AML-193 (cell line): ENCODE measurements at places on chromosomes 11 and 22.

- no peak for DNase-seq
Measured at GRCh38 chr11:36314434-36314767, 18.3 kb downstream of the PRR5L start.

GRCh38 chr11:27173545-27173944, 132.9 kb downstream of the BBOX1 start:
- DNase-seq: no peak

GRCh38 chr22:19717691-19718455, 3.6 kb downstream of the SEPTIN5 start:
- DNase-seq: peak; percentile 62

DNA sequence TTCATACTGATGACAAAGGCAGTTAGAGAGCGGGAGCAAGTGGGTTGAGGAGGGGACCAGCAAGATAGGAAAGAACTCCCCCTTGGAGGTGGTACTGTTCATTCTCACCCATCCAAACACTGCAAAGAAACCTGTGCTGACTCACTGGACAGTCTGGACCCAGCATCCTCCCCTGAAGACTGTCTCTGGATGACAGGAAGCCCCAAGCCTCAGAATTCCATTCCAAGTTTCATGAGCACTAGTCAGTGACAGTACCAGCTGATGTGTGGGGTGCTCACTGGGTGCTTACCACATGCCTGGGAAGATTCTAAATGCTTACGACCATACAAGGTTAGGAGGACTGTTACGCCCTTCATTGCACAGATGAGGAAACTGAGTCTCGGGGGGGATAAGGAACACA, 160.9 kb downstream of the IGLL1 start:
- DNase-seq: no peak

DNA sequence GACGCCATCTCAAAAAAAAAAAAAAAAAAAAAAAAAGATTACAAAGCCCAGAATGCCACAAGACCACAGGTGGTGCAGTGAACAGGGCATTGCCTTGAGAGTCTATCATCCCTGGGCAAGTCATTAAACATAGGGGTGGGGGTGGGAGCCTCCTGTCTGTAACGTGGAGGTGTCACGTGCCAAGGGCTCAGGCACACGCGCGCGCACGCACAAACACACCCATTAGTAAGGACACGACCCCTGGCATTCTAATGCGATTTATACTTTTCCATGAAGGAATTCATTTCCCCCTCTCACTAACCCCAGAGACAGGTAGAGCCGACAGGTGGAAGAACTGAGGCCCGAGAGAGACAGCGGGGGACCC, 5.8 kb upstream of the GCAT start:
- DNase-seq: no peak

DNA sequence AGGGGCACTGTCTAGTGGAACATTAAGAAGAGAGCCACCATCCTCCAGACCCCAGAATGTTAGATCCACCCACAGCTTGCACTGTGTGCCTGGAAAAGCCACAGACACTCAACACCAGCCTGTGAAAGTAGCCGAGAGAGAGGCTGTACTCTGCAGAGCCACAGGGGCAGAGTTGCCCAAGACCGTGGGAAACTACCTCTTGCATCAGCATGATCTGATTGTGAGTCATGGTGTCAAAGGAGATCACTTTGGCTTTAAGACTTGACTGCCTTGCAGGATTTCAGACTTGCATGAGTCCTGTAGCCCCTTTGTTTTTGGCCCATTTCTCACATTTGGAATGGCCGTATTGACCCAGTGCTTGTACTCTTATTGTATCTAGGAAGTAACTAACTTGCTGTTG, 115.9 kb upstream of the CCDC179 start:
- DNase-seq: peak; percentile 27

DNA sequence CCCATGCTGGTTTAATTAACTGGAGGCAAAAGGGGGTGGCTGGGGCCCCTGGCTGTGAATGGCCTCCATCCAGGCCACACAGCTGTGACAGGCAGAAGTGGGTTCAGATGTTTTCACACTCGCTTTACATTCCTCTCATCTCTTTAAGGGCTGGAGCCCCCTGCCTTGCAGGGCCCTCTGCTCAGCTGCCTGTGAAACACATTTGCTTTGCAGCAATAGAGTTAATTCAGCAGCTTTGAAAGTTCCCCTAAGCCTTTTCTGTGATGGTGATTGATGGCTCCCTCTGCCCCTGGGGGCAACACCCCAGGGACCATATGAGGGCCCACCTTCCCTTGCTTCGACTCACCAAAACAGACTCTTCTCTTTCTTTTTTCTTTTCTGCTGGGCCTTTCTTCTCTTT, 139.3 kb downstream of the FEZ1 start:
- no peak for DNase-seq

- DNase-seq: no peak
Measured at GRCh38 chr11:18706330-18707243, 8.0 kb downstream of the TMEM86A start.

DNA sequence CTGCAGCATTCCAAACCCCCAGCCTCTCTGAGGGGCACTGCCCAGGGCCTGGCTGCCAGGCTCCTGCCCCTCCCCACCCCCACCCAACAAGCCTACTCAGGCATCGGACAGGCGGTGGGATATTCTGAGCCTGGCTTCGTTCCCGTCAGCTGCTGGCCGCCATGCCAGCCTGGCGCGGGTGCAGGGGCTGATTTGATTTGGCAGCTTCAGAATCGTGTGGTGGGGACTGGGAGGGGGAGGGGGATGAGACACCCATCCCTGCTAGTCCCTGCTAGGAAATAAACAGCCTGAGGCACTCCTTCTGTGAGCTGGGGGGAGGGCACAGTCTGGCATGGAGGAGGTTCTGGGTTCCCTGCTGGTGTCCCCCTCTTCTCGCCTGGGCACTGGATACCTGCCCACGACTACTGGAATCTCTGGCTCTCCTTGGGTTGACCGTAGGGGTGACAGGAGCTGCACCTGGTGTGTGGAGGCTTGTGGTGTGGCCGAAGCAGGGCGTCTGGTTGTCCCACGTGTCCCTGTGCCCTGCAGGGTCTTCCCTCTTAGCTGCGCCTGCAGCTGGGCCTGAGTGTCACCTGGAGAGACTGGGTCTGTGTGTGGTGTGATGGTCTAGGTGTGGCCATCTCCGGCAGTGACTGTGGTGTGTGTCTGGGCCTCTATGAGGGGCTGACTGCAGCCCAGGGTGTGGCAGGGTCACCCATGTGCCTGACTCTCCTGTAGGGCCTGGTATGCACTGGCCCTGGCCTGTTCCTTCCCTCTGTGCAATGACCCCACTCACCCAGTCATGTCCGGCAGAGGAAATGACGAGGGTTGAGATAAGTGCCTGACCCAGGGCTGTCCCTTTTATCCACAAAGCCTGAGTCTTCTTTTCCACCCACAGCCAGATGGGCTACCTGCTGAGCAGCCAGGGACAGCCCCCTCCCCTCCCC, 42.2 kb downstream of the PDE2A start:
- no peak for DNase-seq

DNA sequence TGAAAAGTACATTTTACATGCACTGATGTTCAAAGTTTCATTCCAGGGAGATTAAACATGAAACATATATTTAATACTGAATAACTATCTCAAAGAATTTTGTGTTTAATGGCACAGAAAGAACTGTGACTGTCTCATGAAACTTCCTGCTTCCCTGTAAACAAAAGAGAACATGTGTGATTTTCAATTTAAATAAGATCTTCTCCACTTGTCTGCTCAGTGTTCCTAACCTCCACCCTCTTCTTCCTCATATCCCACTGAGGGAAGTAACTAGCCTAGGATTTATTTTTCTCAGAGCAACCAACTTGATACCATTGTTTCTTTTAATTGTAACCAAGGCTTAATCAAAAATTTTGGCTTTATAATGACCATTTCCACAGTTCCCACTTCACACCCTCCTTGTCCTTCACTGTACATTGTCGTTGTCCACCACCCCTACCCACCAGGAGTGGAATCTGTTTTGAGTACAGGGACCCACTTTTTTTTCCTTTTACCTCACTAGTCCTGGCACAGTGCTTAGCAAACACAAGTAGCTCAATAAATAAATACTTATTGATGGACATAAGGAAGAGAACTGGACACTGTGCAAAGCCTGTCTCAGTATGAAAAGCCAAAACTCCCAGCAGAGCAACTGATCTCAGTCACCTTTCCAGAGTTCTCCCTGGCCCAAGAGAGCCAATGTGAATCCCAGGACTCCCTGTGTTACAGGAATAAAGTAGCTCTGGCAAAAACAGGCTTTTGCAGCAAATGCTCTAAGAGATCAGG, 4.2 kb downstream of the CPSF7 start:
- no peak for DNase-seq

DNA sequence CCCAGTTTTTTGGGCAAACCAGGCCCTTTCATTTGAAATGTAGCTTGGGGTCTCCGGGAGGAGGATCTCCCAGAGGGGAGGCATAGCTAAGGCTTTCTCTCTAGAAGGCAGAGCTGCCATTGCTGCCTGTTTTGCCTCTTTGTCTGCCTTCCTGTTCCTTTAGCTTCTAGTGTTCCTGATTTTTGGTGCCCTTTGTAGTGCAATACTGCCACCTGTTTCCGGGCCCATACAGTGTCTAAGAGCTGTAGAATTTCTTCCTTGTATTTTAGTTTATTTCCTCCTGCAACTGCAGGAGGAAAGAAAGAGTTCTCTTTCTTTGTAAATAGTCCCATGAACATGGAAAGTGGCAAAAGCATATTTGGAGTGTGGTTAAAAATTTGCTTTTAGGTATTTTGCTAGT, 19.3 kb upstream of the GLYATL1 start:
- DNase-seq: peak; percentile 26

- no peak for DNase-seq
Measured at GRCh38 chr11:57379732-57380131, 1.2 kb downstream of the PRG3 start.

- no peak for DNase-seq
Measured at GRCh38 chr22:49724030-49724892, 103.4 kb downstream of the BRD1 start.

DNA sequence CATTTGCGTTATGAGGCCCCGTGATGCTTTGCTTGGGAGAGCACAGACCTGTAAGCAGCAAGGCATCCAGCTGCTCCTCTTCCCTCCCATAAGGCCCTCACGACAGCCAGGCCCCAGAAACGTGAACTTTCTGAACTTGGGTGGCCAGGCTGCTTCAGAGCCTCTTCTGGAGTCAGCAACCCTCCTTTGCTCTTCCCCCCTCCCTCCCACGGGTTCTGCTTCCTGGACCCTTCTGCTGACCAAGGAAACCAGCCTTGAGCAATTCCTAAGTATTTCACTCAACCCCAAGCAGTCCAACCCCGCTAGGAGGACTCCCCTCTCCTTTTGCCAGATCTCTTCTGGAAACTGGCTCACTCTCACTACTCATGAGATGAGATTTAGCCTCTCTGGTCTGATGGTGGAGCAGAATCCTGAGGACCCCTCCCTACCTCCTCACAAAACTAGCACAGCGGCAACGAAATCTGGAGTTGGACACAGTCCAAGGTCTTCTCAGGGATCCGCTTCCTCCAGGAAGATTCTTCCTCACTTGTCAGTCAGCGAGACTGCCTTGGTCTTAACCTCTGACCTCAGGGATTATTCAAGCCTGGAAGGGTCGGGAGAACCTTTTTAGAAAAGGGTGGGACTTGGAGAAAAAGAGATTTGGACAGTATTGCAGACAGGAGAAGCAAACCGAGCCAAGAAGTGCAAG, 86.2 kb downstream of the UBASH3B start:
- DNase-seq: peak; percentile 22

DNA sequence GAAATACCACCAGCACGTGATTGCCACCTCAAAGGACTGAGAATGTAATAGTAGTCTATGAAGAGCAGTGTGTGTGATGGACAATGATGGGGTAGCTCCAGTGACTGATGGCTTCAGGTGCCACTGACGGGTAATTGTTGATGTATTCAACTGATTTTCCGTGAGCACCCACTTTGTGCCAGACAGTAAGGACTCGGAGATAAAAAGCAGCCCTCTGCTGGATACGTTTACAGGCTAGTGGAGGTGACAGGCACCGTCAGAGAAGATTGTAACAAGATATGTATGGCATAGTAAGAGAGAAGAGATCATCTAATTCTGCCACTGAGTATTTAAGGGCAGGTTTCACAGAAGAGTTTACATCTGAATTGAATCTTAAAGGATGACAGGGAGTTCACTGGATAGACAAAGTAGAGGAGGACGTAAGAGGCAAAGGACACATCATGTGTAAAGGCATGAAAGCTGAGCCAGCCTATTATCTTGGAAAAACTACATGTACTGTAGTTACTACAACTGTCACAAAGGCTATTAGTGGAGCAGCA, 1.1 kb upstream of the ENTHD1 start:
- no peak for DNase-seq

- DNase-seq: no peak
Measured at GRCh38 chr11:77705195-77705875, 67.7 kb upstream of the CLNS1A start.

GRCh38 chr11:126420698-126421256, 65.3 kb downstream of the ST3GAL4 start:
- no peak for DNase-seq

- no peak for DNase-seq
Measured at GRCh38 chr11:23010790-23011335, 150.6 kb upstream of the CCDC179 start.

GRCh38 chr22:42174062-42174461, 43.5 kb upstream of the CYP2D6 start:
- DNase-seq: no peak

DNA sequence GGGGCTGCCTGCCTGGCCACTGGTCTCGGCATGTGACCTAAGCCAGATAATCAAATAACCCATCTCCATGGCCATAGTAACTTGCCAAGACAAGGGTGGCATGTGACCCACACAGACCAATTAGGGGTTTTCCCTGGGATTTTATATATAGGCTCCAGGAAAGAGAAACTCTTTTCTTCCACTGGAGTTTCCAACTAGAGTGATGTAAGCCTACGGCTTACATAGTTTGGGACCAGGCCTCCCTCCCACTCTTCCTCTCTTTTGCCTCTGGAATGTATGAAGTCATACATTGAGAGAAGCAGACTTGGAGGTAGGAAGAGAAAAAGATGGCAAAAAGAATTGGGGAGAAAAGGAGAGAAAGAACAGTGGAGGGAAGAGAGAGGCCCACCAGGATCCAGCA, 84.6 kb upstream of the LDLRAD3 start:
- DNase-seq: no peak

- no peak for DNase-seq
Measured at GRCh38 chr11:25535467-25536272, 796.3 kb upstream of the ANO3 start.

DNA sequence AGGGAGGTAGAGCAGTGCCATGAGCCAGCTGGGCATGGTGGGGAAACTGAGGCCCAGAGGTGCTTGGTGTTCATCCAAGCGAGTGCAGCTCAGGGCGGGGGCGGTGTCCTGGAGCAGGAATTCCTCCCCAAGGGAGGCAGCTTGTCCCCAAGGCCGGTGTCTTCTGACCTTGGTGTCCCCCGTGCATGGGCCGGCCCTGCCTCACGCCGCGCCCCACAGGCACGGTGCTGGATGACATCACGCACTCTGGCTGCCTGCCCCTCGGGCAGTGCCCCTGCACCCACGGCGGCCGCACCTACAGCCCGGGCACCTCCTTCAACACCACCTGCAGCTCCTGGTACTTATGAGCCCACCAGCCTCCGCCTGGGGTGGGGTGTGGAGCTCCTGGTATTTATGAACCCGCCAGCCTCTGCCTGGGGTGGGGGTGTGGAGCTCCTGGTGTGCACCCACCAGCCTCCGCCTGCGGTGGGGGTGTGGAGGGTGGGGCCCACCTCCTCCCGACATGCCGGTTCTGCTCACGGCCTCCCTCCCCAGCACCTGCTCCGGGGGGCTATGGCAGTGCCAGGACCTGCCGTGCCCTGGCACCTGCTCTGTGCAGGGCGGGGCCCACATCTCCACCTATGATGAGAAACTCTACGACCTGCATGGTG, 6.7 kb downstream of the MUC5B start:
- no peak for DNase-seq

GRCh38 chr11:65899356-65900124, 648 bp downstream of the FOSL1 start:
- no peak for DNase-seq
